NAMALWA (cell line): ENCODE measurements at places on chromosomes 7 and 10.

DNA sequence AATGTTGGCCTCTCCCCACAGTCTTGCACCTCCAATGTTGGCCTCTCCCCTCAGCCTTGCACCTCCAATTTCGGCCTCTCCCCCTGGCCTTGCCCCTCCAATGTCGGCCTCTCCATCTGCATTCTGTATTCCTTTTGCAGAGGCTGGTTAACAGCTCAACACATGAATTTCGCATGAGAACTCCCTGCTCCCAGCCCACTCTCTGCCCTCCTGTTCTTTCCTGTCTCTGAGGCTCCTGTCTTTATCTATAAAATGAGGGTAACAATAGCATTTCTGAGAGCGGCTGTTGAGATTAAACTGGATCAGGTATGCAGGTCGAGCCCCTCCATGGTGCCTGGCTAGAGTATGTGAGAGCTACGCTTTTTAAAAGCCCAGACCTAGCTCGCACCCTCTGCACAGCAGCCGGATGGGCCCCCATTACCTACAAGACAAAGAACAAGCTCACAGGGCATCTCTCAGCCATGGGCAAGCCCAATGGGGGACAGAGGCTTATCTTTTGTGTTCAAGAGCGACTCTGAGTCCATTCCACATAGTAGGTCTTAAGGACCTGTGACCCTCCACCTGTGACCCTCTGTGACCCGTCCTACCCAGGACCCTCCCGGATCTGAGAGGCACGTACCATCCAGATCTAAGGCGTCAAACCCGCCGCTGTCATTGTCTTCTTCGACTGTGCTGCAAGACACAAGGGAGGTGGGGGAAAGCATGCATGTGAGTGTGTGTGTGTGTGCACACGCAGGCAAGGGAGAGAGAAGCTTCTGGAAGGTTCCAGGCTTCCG, 82.2 kb upstream of the GNA12 start:
- DNase-seq: no peak

DNA sequence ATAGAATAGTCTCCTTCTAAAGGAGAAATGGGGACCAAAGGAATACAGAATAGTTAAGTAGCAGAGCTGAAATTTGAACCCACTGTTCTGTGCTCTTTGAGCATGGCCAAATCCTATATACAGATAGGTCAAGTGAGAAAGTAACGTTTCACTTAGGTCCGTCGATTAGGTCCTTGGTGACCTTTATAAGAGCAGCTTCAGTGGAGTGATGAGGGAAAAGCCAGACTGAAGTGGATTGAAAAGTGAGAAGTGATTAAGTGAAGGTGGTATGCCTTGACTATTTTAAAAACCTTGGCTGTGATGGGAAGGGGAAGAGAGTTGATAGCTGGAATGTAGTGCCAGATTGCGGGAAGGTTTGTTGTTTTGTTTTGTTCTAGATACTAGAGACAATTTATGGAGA, 10.6 kb upstream of the LSMEM1 start:
- DNase-seq: no peak

- DNase-seq: no peak
Measured at GRCh38 chr7:17289074-17289645, 9.3 kb upstream of the AHR start.

DNA sequence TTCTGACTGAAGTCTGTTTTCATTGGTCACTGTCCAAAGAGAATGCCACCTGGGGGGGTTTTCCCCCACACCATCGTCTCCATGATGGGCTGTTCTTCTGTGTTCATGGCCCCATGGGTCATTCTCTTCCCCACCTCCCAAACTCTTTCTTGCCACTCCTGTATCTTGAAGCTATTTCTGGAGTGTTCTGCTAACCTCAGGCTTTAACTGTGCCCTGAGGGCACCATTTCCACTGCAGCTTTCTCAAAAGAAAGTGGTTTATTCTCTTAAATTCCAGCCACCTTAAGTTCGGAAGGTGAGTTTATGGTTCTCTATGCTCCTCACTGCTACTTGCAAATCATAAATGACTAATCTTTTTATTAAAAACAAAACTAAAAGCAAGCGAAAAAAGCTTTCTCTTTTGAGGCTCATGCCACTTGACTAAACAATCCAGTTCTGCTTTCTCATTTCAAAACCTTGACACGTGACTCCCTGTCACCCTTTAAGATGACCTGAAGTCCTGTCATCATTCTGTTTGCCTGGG, 7.4 kb upstream of the APBB1IP start:
- DNase-seq: peak; percentile 63

DNA sequence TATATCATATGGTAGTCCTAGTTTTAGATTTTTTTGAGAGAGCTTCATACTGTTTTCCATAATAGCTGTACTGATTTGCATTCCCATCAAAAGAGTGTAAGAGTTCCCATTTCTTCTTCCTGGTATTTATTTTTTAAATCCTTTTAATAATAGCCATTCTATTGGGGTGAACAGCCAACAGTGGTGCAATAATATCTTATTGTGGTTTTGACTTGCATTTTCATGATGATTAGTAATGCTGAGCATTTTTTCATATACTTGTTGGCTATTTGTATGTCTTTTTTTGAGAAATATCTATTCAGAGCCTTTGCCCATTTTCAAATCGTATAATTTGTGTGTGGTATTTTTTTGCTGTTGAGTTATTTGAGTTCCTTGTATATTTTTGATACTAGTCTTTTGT, 167.4 kb downstream of the FZD1 start:
- DNase-seq: no peak

- DNase-seq: no peak
Measured at GRCh38 chr10:127980898-127981297, 74.0 kb downstream of the PTPRE start.

GRCh38 chr10:121250995-121251764, 347.1 kb downstream of the FGFR2 start:
- no peak for DNase-seq

GRCh38 chr10:5723692-5724091, 39.1 kb downstream of the TASOR2 start:
- no peak for DNase-seq

GRCh38 chr7:29300026-29300480, 105.5 kb downstream of the CHN2 start:
- no peak for DNase-seq
